Right ventricle myocardium inferior (tissue), 1 donor: ENCODE measurements at places on chromosomes 5 and 9. TPM values are rescaled to one million over a fixed set of nuclear protein-coding genes. Genes with fewer than 3 reads are reported as not detected.

Gene ACER2
- total RNA-seq, result 3.2 TPM

Gene RNF130
- total RNA-seq, result 51.2 TPM

Gene AK8
- total RNA-seq, result not detected

Gene FOXD4
- total RNA-seq, result not detected

Gene MGAT4B
- total RNA-seq, result 98.9 TPM

Gene PALM2AKAP2
- total RNA-seq, result 90.1 TPM

Gene HACD4
- total RNA-seq, result 1.1 TPM

Gene CDH6
- 3.3 TPM for total RNA-seq

DNA sequence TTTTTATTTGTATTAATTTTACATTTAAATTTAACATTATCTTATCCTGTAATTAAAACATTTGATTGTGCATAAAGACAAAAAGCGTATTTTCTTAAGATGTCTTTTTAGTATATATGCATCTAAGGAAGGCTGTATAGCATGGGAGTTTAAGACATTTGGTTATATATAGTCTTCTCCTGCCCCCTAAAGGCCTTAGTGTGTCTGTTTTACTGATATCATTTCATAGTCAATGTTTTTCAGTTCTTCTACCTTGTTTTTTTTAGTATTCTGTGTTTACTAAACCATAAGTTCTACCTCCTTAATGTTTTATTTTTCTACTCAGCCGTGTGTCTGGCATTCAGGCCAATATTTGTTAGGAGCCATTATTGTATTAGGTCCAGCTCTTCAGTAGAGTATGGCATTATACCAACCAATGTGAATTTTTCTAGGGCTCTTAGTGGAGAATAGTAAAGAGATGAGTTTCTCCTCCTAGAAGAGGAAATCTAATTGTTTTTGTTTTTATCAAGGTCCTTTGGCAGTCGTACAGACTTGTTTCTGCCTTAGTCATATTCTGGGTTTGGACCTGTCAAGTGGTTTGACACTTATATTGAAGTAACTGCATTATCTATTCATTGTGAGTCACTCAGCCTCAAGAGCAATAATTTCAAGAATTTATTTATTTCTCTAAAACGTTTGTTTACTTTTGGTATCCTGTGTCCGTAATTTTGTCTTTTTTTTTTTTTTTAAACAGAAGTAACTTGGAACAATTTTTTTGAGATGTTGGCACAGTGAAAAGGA lies 74.8 kb downstream of the SLF1 start:
- DNase-seq, result no peak

DNA sequence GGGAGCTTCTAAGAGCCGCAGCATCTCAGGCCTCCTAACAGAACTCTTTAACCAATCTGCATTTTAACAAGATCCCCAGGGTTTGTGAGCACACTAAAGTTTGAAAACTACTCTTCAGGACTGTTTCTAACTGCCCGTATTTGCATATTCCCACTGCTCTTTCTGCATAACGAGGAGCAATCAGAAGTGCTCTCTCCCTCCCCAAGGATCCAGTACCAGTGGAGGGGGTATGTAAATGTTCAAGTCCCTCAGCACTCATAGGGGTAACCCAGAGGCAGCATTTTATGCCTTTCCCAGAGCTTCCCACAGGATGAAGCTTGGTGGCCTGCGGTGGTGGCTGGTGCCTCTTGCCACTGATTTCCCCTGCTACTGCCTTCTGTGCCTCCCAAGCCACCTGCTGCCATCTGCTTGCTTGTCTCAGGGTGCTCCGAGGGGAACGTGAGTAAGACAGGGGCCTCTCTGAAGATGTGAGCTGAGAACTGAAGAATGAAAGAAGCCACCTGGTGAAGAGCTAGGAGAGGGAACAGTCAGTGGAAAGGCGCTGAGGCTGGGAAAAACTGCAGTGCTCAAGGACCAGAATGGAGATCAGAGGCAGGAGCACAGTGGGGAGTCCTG lies 30.0 kb upstream of the PPP1R2B start:
- no peak for DNase-seq

GRCh38 chr9:138046641-138047301 lies 169.2 kb downstream of the CACNA1B start:
- no peak for DNase-seq

DNA sequence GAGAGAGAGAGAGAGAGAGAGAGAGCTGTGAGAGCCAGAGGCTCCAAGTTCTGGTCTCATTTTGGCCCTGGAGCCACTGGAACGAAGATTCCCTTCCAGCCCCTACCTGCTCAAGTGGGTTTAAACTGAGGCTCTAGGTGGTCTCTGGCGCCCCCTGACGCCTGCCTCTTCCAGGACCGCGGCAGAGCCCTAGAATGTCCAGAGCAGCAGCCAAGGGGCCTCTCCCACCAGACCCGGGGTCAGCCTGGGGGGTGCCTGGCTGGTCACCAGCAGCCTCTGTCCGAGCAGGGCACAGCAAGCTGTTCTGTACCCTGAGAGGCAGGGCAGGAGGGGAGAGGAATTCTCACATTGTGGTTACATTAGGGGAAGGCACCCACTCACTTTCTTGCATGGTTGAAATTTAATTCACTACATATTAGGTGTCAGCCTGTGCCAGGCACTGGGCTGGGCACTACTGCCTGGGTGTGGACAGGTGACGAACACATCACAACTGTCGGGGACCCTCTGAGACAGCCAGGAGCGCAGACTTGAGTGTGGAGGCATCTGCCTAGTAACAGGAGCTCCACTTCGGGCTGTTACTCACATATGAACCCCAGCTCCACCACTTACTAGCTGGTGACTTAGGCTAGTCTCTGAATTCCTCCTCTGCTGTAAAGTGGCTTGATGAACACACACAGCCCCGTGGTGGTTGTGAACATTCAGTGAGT lies 44.5 kb downstream of the AMBP start:
- no peak for DNase-seq

- DNase-seq, result no peak
Observed at GRCh38 chr9:26612211-26612610, 280.4 kb downstream of the CAAP1 start.

- no peak for DNase-seq
Observed at GRCh38 chr5:160445132-160445531, 23.5 kb downstream of the PTTG1 start.

GRCh38 chr5:16886366-16886736 lies 49.7 kb downstream of the MYO10 start:
- DNase-seq, result no peak

DNA sequence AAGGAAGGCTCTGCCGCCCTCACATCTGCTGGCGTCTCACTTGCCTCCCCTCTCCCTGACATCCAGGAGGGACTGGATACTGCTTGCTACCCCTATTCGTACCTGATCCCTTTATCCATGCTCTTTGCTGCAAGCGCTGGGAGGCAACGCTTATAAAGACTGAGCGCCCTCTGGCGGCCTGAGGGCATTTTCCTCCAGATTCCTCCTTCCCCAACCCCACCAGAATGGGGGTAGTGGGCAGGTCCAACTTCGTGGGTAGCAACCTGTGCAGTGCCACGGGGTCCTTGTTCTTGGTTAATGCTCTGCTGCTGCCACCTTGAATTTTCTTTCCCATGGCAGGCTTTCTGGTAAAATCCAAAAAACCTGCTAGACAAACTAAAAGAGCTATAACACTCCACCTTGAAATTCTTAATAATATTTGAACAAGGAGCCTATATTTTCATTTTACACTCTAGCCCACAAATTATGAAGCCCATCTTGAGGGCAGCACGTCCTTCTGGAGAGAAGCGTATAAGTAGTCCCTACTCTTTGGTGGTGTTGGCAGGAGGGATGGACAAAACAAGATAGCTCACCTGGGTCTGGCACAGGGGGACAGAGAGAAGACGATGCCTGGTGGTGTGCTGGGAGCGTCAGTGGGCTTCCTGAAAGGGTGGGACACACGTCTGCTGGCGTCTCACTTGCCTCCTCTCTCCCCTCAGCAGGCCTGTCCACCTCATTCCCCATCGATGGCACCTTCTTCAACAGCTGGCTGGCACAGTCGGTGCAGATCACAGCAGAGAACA lies 52.5 kb downstream of the JADE2 start:
- DNase-seq, result peak; percentile 90

DNA sequence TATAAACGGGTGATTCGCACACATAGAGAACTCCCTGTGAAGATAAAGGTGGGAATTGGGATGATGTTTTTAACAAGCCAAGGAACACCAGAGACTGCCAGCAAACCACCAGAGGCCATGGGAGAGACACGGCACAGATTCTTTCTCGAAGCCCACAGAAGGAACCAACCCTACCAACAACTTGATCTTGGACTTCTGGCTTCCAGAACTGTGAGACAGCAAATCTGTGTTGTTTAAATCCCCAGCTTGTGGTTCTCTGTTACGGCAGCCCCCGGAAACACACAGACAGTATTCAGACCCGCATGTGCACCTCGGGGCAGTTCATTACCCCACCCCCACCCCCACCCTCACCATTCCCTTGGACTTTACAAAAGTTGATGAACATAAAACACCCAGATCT lies 12.8 kb downstream of the AMBP start:
- no peak for DNase-seq

DNA sequence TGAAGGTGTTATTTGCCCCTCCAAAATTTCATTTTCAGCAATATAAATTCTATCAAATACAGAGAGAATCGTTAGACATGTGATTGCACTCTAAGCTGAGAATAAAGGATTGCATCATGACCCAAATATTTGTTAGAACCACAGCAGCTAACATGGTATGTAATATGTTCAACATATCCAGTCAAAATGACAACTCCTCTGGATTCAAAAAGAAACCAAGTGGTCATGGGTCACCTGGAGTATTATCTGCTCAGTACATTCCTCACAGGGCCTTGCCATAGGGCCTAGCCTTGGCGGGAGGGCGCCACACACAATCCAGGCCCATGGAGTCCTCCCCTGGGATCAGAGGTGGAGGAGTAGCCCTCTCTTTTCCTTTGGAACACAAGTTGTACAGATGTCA lies 179.2 kb downstream of the HSD17B3 start:
- DNase-seq, result no peak

DNA sequence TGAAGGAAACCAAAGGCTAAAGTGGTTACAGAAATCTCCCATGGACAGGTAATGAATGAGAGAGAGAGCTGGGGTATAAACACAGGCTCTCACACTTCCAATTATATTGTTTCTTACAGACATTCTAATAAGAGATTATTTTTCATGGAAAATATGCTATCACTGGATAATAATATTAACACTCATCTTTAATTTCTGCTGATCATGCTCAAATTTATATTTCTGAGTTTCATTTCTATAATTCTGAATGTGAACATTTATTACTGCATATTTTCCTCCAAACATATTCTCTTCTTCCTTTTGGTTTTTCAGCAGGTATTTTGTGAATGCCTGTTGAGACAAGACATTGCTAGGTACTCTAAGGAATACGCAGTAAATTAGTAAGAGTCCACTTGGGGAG lies 410.2 kb upstream of the DAP start:
- no peak for DNase-seq

DNA sequence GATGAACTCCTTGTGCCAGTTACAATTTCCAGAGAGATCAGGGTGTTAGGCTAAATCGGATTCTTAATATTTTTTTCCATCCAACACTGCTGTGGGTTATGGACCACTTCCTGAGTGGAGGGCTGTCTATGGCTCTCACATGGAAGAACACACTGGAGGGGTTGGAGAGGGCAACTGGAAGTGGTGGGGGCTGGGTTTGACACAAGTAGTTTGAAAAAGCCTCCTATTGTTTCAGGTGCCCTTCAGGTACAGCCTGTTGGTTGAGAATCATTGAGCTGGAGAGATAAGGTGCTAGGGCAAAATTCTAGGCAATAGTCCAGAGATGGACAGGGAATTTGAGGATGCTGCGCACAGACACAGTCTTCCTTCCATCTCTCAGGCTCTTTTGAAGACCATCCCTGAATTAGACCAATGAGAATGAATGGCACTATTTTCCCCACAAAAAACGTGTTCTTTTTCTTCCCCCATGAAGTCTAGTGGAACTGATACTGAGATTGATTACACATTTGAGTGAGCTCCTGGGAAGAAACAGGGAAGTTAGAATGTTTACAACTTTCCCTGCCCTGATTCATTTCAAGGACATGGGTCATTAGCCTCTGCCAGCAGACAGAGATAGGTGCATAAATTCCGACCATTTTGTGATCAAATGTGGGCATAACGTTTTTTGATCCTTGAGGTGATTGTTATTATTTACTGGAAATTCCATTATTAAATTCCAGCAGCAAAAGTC lies 87.7 kb downstream of the ACER2 start:
- no peak for DNase-seq

DNA sequence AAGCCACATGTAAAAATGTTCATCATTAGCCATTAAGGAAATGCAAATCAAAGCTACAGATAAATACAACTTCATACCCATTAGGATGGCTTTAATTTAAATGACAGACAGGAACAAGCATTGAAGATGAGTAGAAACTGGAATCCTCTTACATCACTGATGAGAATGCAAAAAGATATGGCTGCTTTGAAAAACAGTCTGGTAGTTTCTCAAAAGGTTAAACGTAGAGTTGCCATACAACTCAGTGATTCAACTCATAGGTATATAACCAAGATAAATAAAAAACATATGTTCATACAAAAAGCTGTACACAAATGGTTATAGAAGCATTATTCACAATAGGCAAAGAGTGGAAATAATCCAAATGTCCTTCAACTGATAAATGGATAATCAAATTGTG lies 228.8 kb upstream of the ZNF462 start:
- no peak for DNase-seq

DNA sequence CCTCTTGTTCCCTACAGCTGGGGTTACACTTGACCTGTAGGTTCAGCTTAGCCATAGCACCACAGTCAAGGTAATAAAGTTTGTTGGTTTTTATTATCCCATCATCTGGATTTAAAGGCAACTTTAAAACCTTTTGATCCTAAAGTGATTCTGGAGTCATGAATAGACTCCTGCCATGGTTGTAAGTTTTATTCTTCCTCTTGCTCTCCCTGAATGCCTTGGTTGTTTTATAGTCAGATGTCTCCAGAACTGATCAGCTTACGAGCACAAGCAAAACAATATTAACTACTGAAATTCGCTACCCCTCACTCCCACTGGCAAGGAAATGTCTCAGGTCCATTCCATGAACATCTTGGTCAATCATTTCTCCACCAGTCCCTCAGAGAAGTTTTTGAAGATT lies 1328.6 kb downstream of the PTPRD start:
- DNase-seq, result no peak

GRCh38 chr9:96149533-96150280 lies 152.3 kb downstream of the HSD17B3 start:
- no peak for DNase-seq

- DNase-seq, result no peak
Observed at GRCh38 chr5:68464424-68464823, 248.9 kb downstream of the PIK3R1 start.
